ENCODE measurements at places on chromosomes 16 and 17.
A peak's percentile ranks its signal among the peaks of the same experiment; 100 is the strongest.

DNA sequence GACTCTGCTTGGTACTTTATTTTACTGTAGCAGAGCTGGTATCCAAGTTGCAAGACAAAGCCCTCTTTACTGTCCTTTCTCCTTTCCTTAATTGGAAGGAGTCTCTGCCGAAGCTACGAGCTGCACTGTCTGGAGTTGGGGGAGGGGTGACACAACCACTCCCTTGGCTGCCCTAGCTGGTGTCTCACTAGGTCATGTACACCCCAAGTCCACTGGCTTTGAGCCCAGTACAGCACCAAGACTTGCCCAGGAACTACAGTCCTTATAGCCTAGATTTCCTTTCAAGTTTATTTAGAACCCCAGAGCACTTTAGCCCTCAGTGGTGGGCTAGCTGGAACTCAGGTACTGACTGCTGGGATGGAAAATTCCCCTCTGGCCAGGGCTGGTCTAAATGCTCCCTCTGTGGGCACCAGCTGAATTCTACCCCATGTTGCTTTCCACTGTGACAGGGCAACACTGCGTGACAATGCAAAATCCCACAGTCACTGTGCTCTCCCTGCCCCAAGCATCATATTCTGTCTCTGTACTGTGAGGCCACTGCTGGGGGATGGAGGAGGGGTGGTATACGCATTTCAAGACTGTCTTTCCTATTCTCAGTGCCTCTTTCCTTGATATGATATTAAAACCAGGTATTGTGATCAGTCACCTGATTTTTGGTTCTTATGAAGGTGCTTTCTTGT, 18.4 kb downstream of the EFCAB5 start:
- no peak for DNase-seq

- DNase-seq = no peak
These were observed 106.5 kb downstream of the MAP2K4 start for GRCh38 chr17:12127177-12127576.

- DNase-seq = no peak
These were observed 17.2 kb downstream of the RARA start for GRCh38 chr17:40326014-40326831.

GRCh38 chr17:36870720-36870999, 66.6 kb upstream of the LHX1 start:
- no peak for DNase-seq

DNA sequence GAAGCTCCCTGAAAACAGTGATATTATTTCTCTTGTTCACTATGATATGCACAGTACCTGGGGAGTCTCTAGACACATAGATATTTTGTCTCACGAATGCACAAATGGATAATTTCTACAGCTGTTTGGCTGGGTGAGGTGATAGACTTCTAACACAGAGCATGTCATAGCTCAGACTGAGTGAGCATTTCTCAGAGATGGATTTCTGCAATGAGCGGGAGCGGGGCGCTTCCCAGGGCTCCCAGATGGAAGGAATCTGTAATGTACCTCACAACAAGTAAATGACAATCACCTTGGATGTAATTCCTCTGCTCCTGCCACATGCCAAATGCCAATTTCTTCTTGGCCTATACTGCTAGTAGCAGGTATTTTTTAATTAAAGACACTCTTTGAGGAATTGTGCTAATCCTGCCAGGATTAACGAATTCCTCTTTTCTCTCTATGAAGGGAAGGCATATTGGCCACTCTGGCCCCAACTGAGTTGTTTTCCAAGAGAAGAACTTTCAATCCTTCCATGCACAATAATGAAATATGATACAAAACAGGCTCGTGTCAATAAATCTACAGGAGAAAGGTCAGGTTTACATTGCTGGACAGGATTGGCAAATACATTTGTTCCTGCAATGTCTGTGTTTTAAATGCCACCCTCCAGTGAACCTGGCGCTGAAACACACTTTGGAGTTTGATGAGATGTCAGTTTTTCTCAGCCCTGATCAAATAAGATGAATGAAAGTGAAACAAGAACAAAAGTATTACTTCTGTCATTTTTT, 185.3 kb downstream of the CBLN1 start:
- DNase-seq = no peak

GRCh38 chr16:5206331-5206990, 108.9 kb upstream of the EEF2KMT start:
- no peak for DNase-seq

DNA sequence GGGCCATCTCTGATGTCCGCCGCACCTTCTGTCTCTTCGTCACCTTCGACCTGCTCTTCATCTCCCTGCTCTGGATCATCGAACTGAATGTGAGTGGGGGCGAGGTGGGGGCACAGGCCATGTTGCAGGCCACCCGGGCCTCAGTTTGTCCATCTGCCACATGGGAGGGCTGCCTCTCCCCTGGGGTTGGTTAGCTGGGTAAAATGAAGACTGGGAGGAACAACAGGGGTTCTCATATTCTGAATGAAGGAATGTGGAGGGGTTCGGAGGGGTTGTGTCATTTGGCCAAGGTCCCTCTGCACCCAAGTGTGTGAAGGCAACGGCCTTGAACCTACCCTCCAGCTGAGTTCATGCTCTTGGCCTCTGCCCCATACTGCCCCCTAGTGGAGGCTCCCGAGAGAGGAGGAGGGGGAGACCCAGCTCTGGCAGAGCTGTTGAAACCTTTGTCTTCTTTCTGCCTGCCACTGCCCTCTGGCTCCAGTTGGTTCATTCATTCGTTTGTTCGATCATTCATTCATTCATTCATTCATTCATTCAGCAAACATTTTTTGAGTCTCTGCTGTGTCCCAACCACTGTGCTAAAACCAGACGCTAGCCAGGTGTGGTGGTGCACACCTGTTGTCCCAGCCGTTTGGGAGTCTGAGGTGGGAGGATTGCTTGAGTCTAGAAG, 11.4 kb upstream of the TCAP start:
- DNase-seq = no peak

DNA sequence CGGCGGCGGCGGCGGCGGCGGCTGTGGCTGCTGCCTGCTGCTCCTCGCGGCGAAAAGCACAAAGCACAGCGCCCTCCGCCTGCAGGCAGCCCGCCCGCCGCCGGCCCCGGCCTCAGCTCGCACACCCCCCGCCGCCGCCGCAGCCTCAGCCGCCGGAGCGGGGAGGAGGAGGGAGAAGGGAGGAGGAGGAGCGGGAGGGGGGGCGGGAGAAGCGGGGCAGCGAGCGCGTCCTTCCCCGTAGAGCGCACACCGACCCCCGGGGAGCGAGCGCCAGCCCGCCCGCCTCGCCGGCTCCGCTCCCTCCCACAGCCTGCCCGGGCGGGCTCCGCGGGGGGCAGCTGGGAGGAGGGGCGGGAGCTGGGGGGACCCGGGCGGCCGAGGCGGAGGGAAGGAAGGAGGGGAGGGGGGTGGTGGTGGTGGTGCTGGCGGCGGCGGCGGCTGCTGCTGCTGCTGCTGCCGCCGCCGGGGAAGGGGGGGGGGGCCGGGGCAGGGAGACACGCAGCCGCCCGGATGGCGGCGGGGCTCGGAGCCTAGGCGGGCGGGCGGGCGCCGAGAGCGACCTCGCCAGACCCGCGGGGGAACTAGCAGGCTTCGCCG, at the start of gene UBTF:
Gene UBTF, minus strand, starts transcription at position 60 of the 597 bp plus-strand sequence. CDS start 1,446 bp downstream, outside the sequence.
- no peak for DNase-seq

DNA sequence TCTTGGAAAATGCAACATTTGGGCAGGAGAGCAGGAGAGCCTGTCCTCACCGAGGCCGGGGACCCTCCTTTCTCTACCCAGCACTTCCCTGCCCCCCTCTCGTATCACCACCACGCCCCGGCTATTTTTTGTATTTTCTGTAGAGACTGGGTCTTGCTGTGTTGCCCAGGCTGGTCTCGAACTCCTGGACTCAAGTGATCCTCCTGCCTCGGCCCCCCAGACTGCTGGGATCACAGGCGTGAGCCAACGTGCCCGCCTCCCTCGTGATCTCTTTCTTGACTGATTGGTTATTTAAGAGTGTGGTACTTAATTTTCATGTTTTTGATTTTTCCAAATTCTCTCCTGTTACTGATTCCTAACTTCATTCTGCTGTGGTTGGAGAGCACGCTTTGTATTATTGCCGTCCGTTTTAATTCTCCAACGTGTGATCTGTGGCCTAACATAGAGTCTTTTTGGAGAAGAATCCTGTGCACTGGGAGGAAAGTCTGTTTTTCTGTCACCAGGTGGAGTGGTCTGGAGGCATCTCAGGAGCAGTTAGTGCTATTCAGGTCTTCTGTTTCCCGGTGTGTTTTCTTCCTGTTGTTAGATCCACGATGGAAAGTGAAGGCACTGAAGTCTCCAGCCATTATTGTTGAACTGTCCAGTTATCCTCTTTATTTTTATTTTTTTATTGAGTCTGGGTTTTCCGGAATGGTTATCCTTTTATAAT, 40.4 kb downstream of the ZNF778 start:
- DNase-seq = no peak

GRCh38 chr16:60811657-60812056, 1224.6 kb downstream of the CDH8 start:
- no peak for DNase-seq

GRCh38 chr17:61371179-61371578, 28.5 kb upstream of the TBX2 start:
- no peak for DNase-seq

DNA sequence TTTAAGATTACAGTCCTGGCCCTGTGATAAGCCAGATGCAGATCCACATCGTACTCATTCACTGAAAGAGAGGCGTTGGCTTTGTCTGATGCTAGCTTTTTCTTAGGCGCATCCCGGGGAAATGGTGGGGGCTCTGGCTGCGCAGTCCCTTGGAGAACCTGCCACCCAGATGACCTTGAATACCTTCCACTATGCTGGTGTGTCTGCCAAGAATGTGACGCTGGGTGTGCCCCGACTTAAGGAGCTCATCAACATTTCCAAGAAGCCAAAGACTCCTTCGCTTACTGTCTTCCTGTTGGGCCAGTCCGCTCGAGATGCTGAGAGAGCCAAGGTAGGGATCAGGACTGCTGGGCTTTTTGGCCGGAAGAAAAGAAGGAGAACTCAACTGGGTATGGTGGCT, 24.0 kb downstream of the POLR2A start:
- DNase-seq = no peak

DNA sequence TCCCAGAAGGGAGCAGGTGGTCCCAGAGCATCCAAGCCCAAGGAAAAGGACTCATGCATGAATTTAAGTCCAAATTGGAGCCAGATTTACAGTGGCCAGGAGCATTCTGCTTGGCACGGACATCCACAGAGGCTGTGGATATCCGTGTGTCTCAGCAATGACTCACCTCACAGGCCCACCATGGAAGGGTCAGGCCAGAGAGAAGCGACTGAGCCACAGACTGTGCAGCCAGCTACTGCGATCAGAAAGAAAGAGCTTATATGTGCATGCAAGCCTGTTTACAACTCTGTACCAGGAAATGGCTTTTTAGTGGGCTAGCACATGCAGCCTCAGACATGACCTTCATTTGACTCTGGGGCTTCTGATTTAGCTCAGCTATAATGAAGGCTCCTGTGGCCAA, 231.0 kb downstream of the C16orf95 start:
- DNase-seq = no peak

DNA sequence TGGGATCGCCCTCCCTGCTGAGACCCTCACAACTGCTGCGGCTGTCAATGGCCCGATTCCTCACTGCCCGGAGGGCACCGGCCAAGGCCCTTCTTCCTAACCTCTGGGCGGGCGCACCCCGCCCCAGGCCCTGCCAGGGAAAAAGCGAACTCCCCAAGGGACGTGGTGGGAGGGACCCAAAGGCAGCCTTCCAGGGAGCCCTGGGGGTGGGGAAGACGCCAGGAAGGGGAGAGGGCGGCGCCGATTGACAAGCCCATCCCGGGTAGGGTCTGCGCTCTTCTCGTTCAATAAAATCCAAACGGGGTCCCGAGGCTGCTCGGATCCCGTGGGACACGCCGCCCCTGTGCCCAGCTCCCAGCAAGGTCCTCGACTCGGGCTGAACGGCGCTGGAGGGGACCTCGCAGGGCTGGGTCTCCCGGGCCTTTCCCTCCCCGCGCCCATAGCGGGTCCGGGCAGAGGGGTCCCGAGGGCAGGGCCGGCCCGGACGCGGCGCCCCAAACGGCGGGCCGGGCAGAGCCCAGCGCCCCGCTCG, 416 bp downstream of the KIFC3 start:
- no peak for DNase-seq

DNA sequence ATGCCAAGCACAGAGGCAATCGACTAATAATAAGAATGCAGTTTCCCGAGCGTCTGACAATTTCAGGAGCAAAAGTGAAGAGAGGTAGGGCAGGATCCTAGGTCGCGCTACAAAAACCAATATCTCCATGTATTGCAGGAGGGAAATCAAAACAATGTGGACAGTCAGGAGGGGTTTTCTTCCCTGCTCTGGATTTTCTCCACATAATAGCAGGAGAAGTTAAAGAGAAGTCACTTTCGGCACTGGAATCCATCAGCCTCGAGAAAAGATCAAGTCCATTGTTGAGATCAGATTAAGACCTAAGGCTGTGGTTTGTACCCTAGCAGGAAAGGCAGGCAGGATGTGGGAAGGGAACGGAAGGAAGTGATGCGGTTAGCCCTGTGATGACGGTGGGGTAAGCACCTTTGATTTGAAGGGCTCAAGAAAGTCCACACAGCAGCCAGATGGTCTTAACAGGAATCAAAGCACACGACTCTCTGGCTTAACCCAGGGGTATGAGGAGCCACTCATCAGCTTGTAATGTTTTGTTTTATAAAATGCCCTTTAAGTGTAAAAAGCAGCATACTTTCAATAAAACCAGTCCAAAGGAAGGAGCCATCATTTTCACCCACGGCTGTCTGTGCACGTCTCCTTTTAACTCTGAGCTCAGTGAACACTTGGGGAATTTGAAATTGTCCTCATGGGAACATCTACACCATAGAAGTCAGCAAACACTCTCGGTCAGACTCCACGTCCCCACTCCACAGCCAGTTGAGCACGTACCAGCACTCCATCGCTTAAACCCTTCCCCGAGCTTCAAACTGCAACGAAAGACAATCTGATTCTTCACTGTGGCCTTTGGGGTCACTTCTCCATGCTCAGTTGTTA, 15.8 kb upstream of the AKTIP start:
- no peak for DNase-seq

- DNase-seq = peak; percentile 6
These were observed 118.4 kb upstream of the HSBP1 start for GRCh38 chr16:83689385-83689831.

- no peak for DNase-seq
These were observed 32.4 kb downstream of the HAPSTR1 start for GRCh38 chr16:9123871-9124270.
